ENCODE measurements at places on chromosomes 11 and 22.

- DNase-seq, result no peak
Observed at GRCh38 chr22:39967103-39967829, 7.1 kb downstream of the TMA7B start.

DNA sequence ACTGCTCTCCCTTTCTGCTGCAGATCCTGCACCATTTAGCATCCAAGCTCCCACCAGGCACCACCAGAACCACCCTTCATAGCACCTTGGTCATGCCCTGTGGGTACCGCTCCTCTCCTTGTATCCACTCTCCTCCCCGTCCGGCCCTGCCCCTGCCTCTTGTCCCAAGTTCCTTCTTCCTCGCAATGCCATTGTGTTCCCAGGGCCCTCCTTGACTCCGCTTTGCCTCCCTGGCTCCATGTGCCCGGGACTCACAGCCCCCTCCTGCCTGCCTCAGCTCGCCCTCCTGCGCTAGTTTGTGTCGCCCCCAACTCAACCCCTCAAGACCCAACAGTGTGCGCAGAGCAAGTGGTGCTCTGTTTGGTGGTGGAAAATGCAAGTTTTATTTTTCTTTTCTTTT is 10.8 kb downstream of the FADS2 start:
- no peak for DNase-seq

- DNase-seq, result no peak
Observed at GRCh38 chr11:122122179-122122578, 6.2 kb upstream of the BLID start.

- no peak for DNase-seq
Observed at GRCh38 chr11:126570489-126570888, 215.0 kb downstream of the ST3GAL4 start.

- peak; percentile 64 for DNase-seq
Observed at GRCh38 chr11:113289431-113290187, 24.8 kb upstream of the TTC12 start.

DNA sequence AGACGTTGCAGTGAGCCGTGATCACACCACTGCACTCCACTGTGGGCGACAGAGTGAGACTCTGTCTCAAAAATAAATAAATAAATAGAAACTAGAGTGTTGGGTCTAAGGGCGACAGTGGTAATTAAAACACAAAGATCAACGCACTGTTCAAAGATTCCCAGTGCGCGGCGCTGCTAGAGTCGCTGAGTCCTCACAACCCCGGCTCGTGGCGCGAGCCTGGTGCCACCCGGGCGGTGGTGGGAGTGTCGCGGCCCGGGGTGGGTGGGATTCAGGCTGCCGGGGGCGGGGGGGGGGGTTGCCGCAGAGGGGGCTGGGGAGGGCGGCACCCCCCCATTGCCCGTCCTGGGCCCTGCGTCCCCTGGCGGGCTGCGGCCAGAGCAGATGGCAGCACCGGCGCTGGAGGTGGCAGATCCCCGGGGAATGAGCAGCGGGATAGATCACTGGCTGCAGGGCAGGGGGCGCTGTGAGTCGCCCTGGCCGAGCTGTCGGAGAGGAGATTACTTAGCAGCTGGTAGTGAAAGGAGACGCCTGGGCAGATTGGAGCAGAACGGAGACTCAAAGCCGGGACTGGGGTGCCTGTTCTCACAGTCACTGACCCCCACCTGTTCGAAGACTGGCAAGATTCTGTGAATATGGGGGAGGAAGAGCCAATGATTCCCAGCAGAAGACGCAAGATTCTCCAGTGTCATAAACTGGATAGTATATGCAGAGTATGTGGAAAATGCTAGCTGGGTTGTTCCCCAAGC is 30.2 kb upstream of the APOBEC3A start:
- DNase-seq, result peak; percentile 59

DNA sequence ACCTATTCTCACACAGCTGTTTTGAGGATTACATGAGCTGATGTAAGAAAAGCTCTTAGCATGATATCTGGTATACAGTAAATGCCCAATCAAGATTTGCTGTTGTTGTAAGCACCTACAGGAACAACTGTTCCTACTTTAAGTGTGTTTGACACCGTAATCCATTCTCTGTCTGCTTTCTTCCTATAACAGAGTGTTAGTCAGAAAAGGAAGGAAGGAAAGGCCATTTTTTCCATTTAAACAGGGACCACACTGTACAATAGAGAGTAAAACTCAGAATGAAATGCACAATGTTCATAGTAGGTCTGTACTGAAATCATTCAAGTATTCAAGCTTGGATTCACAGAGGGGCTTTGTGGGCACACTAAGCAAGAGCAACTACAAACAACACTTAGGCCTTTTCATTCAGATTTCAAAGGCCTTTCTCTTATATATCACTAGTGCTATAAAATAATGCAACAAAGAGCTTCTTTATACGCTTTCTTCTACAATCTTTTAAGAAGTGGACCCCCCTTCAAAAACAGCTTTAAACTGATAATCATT is 21.5 kb downstream of the MTCH2 start:
- DNase-seq, result no peak

DNA sequence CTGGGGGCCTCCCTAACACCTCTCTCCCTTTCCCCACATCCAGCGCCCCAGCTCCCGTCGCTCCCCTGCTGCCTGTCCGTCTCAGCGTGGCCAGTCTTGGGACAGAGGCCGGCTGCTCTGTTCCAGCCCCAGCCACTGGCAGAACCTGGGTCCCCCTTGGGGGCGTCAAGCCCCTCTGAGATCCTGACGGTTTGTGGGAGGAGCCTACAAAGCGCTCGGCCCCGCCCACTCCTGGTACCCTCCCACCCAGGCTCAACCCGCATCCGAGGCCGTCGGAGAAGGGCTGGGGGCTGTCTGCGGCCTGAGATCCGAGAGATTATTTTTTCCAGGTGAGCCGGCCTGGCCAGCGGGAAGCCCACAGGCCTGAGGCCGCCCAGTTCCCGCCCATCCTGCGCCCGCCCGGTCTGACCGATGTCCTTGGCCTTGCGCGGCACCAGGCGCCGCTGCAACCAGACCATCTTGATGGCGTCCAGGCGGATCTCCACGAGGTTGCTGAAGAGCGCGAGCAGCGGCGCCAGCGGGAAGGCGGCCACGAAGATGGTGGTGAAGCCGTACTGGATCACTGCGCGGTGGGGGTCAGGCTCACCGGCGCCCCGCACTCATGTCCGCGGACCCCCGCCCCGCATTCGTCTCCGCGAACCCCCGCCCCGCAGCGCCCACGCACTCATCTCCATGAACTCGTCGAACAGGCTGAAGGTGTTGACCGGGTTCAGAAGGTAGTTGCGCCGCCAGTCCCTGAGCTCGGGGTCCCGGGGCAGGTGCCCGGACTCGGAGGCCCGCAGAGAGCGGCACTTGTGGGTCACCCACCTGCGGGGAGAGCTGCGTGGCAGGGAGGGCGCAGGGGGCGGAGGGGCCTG is 5.5 kb upstream of the SIGIRR start:
- DNase-seq, result no peak

DNA sequence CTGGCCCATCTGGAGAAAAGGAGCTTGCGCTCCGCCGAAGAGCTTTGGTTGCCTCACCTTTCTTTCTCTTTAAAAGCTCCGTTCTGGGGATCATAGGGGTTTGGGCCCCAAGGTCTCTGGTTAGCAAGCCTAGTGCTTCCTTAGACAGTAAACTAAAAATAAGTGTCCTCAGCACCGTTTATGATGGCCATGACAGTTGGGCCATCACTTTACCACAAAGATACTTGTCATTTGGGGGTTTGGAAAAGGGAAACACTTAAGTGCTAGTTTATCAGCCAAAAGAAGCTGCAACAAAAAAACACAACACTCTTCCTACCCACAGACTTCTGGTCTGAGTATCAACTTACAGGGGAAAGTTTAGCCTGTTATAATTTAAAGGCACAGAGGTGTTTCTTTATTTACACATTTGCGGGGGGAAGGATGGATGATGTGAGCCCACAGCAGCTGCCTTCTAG is 88.4 kb upstream of the CD44 start:
- DNase-seq, result no peak

GRCh38 chr11:22774716-22775115 is 54.9 kb downstream of the SVIP start:
- DNase-seq, result no peak

DNA sequence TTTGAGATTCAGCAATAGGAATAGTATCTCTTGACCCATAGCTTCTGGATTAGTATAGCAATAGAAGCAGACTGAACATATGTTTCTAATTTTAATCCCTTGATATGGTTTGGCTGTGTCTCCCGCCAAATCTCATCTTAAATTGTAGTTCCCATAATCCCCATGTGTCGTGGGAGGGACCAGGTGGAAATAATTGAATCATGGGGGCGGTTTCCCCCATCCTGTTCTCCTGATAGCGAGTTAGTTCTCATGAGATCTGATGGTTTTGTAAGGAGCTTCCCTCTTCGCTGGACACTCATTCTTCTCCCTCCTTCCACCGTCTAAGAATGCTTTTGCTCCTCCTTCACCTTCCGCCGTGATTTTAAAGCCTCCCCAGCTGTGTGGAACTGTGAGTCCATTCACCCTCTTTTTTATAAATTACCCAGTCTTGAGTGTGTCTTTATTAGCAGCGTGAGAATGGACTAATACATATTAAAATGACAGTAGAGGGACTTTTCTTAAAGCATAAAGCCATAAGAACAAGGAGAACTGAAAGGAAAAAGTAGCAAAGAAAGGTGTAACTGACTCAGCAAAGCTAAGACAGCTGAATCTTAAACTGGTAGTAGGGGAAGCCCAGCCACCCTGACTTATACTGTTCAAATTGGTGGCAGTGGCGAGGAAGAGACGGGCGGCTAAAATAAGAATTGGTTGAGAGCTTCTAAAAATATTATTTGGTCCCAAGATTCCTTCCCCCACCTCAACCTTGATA is 20.3 kb upstream of the SLN start:
- no peak for DNase-seq

DNA sequence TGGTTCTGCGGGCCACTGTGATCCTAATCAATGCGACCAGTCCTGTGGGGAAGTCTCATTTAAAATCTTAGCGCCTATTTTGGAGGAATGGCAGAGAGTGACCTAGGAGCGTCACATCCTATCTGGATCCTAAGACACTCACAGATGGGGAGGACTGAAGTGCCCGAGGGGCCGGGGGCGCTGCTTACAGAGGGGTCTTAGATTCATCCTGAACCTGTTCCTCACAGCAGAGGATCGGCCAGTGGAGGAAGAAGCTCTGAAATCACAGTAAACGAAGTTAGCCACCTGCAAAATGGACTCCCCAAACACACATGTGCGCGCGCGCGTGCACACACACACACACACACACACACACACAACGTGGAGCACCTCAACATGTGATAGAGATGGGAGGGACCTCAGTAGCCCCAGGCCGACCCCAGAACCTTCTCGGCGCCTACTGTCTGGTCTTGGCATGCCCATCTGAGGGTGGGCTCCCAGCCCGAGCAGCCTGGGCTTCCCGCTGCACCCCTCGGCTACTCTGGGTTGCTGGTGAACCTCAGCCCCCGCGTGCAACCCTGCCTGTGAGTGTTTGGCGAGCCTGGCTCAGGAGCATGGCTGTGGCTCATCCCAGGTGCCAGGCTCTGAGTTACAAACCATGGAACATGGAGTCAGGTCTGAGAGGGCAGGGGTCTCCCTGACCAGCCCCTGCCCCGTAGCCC is 613.3 kb downstream of the TBC1D22A start:
- no peak for DNase-seq

- DNase-seq, result no peak
Observed at GRCh38 chr22:25487508-25487907, 77.0 kb upstream of the GRK3 start.

DNA sequence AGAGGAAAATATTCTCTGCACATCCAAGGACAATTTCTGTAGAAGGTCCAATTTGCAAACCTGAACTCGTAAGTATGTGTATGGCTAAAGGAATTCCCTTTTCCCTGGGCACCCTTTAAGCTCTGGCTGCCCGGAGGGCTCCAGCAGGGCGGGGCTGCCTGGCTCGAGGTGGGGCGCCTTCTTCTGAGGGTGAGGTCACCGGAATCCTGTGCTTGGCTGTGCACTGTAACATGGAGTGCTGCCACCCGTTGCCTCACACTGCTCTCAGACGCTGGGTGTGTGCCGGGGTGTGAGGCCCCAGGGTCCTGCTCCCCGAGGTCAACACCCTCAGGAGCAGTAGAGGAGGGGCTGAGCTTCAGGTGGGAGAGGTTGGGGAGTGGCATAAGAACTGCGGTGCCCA is 61.5 kb downstream of the SYN3 start:
- DNase-seq, result no peak

- no peak for DNase-seq
Observed at GRCh38 chr22:38623351-38623750, 32.8 kb downstream of the FAM227A start.

DNA sequence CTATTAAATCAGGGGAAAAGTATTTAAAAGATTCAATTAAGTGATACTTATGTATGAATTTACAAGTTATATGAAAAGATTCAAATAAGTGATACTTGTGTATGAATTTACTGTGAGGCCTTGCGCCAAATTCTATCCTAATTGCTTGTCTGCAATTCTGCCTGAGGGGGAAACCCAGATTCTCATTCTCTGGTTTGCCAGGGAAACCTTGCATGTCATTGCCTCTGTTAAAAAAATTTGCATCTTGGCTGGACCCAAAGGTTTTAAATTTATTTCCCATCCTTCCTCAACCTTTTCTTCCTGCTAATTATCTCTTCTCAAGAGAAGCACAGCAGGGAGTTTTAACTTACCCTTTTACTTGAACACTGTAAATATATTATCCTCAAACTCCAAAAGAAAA is 13.8 kb downstream of the OLFML1 start:
- DNase-seq, result no peak

DNA sequence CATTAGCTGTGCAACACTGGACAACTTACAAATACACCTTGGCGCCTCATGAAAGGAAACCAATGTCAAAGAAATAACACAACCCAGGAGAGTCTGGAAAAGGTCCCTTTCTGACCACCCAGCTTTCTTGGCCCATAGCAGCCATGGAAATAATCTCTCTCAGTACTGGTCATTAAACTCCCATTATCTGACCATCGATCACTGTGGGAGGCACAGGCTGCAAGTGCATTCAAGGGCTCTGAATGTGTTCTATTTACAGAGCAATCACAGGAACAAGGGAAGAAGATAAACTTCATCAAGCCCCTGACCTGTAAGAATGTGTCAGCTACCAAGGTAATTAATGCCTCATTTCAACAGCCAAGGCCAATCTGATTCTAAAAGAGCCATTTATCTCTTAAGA is 40.1 kb downstream of the CTSC start:
- no peak for DNase-seq

- DNase-seq, result no peak
Observed at GRCh38 chr11:61007383-61007955, 36.0 kb downstream of the CD6 start.

- DNase-seq, result no peak
Observed at GRCh38 chr11:109033627-109034338, 368.9 kb downstream of the DDX10 start.

- peak; percentile 20 for DNase-seq
Observed at GRCh38 chr11:71580057-71581003, 2.3 kb downstream of the KRTAP5-11 start.

- no peak for DNase-seq
Observed at GRCh38 chr11:3101921-3102640, 44.9 kb upstream of the CARS1 start.
